ENCODE measurements at places on chromosomes 6 and 20.
A peak's percentile ranks its signal among the peaks of the same experiment; 100 is the strongest.

DNA sequence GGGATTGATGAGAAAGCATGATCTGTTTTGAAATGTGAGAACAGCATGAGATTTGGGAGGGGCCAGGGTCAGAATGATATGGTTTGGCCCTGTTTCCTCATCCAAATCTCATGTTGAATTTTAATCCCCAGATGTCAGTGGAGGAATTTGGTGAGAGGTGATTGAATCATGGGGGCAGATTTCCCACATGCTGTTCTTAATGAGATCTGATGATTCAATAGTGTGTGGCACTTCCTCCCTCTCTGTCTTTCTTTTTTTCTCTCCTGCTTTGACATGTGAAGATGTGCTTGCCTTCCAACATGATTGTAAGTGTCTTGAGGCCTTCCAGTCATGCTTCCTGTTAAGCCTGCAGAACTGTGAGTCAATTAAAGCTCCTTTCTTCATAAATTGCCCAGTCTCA, 1060.3 kb upstream of the CITED2 start:
- no peak for DNase-seq

GRCh38 chr6:125231574-125232343, 70.0 kb downstream of the HDDC2 start:
- DNase-seq: no peak

DNA sequence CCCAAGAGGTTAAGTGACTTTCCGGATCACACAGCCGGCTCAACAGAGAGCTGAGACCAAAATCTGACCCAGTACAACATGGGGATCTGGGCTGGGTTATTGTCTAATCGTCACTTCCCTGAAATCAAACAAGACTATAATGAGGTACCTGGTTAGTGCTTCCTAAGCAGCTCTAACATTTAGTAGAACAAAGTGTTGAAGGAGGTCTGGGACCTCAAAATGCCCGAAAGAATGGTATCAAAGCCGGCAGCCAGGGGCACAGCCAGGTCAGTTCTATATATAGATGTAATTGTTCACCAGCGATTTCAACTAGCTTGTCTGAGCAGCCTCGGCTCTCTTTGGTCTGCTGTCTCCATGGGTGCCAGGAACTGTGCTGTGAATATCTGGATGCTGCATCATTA, 245.5 kb upstream of the ECI2 start:
- DNase-seq: no peak

DNA sequence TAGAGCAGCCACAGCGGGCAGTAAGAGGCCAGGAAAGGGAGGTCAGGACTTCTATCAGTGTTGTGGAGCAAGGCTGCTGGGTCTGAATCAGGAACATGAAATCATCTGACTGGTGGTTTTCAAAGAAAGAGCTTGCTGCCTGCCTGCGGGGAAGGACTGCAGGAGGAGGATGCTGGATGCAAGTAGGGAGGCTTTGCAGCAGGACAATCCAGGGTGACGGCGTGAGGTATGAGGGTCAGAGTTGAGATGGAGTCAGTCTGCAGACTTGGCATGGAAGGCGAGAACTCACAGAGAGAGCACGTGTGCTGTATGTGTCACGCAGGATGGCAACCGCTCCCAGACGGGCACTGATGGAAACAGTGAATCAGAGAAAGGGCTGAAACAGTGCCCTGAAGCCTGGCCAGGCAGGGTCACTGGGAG, 59.2 kb upstream of the CD93 start:
- DNase-seq: no peak

- DNase-seq: no peak
Observed at GRCh38 chr6:142416179-142416578, 114.4 kb downstream of the ADGRG6 start.

DNA sequence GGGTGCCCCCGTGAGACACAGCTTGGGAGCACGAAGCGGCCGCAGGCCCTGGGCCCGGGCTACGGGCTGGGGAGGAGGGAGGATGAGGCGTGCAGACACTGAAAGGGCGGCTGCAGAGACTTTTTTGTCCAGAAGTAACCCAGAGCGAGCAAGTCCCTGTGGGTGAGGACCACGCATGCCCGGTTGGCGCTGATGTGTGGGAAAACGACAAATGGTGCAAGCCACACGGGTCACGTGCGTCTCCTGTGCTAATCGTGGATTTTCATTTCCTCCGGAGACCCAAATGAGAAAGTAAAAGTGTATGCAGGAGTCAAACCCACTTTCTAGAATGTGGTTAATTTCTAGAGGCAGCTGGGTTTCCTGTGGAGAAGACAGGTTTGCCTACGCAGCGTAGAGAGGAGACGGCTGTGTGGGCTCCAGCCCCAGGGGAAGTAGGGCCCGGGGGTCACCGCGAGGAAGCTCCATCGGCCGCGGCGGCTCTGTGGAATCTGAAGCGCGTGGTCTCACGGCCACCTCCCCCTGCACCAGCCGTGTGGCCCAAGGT, 19.0 kb downstream of the DLL1 start:
- DNase-seq: no peak

- no peak for DNase-seq
Observed at GRCh38 chr20:19056909-19057308, 155.5 kb upstream of the SLC24A3 start.

DNA sequence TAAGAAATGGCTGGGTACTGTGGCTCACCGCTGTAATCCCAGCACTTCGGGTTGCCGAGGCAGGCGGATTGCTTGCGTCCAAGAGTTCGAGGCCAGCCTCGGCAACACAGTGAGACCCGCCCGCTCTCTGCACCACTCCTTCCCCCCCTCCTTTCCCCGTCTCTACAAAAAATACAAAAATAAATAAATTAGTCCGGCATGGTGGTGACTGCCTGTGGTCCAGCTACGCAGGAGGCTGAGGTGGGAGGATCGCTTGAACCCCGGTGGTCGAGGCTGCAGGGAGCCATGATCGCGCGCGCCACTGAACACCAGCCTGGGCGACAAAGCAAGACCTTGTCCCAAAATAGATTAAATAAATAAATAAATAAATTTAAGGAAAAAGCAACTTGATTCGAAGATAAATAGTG, 448 bp upstream of the RNF114 start:
- no peak for DNase-seq

DNA sequence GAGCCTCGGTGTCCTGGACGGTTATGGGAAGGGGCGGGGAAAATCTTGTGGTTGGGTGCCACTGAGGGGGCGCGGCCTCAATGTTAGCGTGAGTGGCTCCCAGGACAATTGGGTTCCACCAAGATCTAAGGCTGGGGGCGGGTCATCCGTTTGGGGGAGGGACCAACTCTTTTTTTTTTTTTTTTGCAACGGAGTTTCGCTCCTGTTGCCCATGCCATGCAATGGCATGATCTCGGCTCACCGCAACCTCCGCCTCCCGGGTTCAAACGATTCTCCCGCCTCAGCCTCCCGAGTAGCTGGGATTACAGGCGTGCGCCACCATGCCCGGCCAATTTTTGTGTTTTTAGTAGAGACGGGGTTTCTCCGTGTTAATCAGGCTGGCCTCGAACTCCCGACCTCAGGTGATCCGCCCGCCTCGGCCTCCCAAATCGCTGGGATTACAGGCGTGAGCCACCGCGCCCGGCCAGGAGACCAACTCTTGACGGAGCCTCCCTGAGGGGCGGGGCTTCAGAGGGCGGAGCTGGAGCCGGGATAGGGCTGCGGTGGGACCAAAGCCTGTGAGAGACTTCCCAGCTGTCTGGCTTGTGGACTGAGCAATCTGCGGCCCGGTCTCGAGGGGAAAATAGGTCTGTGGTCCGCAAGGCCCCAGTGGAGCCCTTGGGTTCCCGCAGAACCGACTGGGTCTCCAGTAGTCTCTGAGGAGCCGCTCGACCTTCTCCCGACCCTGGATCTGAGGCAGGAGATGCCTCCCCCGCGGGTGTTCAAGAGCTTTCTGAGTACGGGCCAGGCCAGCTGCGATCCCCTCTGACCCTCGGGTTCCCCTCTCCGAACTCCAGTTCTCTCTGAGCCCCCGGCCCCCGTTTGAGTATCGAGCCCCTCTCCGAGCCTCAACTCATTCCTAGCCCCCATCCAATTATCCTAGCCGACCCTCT, 1.1 kb downstream of the SPAG4 start:
- DNase-seq: peak; percentile 20

- DNase-seq: no peak
Observed at GRCh38 chr6:20876036-20876435, 341.8 kb downstream of the CDKAL1 start.

- no peak for DNase-seq
Observed at GRCh38 chr6:163309491-163310026, 105.0 kb upstream of the QKI start.
